ENCODE measurements at places on chromosomes 13 and 19.

GRCh38 chr13:100274942-100275506, 186.1 kb downstream of the PCCA start:
- no peak for DNase-seq

DNA sequence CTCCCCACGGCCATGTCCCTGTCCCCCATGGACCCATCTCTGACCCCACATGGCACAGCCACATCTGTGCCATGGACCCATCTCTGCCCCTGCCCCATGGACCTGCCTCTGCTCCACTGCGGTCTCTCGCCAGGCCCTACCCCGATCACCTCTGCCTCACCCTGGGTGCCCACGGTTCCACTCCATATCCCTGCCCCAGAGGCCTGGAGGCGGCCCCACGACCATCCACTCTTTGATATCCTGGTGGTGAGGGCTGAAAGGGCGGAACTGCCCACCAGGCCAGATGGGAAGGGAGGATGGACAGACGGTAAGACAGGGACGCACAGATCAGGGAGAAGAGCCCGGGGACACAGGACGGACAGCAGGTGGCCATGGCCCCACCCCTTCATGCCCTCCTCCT, 327 bp downstream of the PTGER1 start:
- no peak for DNase-seq

- no peak for DNase-seq
Measured at GRCh38 chr13:112259511-112259910, 116.6 kb upstream of the SPACA7 start.

DNA sequence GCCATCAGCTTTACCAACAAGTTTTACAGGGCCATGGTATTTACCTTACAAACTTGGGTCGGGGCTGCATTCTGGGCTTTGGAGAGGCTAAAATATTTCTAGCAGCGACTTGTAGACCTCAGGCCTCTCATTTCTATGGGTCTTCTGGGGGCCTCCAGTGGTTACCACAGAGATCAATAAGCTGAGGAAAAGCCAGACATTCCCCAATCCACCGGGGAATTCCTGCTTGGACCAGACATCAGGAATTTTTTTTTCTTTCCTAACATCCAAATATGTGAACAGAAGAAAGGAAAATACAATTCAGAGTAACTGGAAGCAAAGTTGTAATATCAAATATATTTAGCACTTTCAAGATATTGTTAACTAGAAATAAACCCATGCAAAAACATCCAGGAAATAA, 1.5 kb downstream of the DZIP1 start:
- no peak for DNase-seq

DNA sequence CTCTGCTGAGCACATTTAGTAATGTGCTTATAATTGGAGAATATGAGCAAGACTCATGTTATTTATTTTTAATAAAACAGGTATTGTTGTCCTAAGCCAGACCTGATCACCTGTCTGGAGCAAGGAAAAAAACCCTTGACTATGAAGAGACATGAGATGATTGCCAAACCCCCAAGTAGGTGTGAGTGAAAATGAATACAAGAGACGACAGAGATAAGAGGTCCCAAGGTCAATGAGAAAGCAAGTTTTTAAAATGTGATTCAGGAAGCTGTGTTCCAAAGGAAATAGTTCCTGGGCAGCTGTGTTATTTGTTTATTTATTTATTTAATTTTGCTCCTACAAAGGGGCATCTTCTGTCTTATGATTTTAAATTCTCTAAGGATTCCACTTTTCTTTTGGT, 83.1 kb downstream of the ZNF486 start:
- no peak for DNase-seq
